ENCODE measurements at places on chromosomes 1 and 21.

DNA sequence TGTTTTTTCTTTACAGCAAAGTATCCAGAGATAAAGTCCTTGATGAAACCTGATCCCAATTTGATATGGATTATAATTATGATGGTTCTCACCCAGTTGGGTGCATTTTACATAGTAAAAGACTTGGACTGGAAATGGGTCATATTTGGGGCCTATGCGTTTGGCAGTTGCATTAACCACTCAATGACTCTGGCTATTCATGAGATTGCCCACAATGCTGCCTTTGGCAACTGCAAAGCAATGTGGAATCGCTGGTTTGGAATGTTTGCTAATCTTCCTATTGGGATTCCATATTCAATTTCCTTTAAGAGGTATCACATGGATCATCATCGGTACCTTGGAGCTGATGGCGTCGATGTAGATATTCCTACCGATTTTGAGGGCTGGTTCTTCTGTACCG is 6.5 kb downstream of the DEGS1 start:
- no peak for DNase-seq

DNA sequence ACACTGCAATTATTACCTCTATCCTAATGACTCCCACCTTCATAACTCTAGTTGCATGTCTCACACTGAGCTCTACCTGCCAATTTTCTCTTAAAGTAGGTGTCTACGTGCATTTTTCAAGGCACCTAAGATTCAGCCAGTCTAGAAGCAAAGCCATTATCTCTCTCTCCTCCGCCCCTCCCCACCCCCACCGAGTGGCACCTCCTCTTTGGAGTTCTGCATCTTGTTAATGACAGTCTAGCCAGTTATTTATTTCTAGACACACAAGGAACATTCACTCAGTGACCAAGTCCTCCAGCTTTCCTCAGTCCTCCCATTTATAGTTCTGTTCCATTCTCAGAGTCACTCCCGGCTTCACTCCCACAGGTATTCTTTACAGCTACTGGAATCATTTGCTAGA is 47.6 kb downstream of the ASTN1 start:
- DNase-seq = no peak

DNA sequence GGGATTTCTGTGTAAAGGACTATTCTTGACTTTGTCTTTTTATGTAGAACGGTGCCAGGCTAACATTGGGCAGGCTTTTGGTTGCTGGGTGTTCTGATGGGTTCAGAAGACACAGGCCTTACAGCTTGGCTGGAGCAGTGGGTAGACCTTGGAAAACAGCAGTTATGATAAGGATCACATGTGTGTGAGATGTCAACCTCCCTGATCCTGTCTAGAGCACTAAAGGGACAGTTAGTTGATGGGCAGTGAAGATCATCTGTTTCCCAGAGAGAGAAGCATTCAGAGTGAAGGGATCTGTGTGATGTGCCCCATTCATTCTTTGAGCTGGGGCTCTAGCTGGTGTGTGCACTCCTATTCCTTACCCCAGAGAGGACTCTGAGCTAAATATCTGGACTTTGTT is 88.0 kb downstream of the NOS1AP start:
- no peak for DNase-seq

DNA sequence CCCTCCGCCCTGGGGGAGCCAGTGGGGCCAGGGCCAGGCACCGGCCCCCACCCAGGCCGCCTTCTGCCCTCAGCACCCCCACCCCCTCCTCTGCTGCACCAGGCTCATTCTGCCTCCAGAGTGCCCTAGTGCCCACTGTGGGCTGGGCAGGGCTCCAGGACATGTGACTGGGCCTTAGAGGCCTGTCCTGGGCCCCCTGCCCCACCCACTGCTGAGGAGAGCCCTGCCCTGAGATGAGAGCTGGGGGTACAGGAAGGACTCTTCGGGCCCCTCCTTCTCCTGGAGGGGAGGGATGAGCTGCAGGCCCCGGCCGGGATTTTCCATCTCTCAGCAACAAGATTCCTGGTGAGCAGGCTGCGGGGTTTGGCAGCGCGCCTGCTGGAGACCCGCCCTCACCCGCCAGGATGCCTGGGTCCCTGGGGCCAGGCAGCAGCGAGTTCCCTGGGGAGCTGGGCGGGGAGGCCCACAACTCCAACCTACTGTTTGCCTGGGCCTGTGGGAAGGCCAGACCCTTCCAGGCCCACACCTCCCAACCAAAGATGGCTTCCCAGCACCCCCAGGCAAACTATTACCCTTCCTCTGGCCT is 14.0 kb downstream of the AHDC1 start:
- peak; percentile 71 for DNase-seq

GRCh38 chr1:220732621-220733020 is 15.5 kb upstream of the MTARC2 start:
- no peak for DNase-seq

DNA sequence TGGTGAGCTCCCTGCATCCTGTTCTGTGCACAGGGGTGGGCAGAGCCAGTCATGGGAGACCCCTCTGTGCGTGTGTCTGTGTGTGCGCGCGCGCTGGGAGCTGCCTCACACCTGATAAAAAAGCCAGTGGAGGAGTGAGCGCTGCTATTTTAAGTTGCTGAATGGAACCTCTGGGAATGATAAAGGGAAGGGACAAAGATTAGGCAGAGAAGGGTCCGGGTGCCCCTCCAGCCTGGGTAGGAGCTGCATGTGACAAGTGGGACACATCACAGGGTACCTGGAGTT is 847 bp downstream of the ADORA1 start:
- no peak for DNase-seq

DNA sequence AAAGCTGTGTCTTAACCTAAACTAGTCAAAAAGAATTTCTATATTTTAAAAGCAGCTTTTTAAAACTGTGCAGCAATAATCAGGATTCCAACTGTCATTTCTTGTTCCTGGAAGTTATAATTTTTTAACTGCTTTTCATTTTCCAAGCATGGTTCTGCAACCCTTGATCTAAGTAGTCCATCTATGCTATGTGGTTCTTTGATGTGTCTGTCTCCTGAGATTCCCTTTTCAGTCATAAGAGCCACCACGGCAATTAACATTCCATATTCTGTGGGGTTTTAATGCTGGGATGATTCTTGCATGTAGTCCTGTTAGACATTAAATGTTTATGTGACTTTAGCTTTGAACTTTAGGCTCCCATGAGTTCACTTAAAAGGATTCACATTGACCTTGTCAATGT is 220.4 kb downstream of the TPR start:
- no peak for DNase-seq

- peak; percentile 59 for DNase-seq
Observed at GRCh38 chr21:42677339-42678321, 24.2 kb downstream of the PDE9A start.

DNA sequence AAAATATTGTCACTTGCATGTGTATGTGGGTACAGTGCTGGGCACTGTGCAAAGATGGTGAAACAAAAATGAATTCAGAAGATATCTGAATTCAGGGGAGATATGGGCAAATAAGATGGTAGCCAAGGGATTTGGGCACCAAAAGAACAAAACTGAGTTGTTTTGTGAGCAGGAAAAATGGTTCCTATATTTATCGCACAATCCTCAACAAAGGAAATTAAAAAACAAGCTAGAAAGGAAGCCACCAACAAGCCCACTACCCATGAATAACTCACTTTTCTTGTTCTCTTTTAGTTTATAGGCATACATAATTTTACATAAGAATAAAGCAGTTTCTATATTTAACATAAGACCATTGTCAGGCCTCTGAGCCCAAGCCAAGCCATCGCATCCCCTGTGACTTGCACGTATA is 40.7 kb upstream of the VASH2 start:
- DNase-seq = no peak

- no peak for DNase-seq
Observed at GRCh38 chr1:230186874-230187273, 119.8 kb downstream of the GALNT2 start.

DNA sequence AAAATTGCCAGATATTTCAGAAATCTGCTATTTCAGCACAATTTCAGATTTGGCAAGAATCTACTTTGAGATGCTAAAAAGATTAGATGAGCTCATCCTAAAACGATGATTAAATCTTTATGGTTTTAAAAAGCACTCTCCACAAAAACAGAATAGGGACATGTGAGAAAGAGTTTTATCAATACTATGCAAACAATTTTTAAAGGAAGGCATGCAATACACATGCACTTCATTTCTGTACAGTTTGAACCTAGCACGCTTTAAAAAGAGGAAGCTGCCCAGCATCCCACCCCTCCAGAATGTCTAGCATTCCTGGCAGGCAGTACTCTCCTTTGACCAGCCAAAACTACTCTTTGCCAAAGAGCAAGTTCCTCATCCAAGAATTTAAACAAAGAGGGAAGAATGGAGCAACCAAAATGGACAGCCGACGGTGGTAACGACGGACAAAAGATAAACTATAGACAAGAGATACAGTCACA is 1.3 kb downstream of the ARHGAP29 start:
- no peak for DNase-seq

- no peak for DNase-seq
Observed at GRCh38 chr1:58454385-58454784, 92.1 kb downstream of the OMA1 start.

DNA sequence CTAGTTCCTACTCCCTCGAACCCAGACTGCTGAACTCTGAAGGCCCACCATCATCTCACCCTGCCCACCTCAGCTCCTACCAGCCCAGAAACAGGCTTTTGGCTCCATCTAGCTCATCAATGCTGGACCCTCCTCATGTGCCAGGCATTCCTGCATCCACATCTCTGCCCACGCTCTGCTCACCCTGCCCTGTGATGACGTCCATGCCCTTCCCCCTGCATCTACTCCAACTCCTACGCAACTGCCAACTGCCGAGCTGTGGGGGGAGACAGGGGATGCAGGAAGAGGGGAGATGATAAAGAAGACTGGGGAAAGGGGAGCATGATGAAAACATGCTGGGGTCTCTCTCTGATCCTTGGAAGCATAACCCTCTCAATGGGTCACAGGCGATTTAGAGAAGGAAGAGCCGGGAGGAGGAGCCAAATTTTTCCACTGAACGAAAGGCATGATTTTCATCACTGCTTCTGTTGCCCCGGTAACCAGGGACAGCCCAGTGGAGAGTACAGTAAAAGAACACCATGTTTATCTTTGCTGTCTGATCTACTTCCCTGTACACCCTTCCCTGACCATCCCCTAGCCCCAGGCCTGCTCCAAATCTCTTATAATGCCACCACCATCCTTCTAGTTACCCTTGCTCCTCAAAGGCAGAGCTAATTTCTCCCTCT is 44.3 kb downstream of the CD34 start:
- DNase-seq = no peak

GRCh38 chr1:245768596-245768995 is 613.8 kb downstream of the KIF26B start:
- DNase-seq = no peak

DNA sequence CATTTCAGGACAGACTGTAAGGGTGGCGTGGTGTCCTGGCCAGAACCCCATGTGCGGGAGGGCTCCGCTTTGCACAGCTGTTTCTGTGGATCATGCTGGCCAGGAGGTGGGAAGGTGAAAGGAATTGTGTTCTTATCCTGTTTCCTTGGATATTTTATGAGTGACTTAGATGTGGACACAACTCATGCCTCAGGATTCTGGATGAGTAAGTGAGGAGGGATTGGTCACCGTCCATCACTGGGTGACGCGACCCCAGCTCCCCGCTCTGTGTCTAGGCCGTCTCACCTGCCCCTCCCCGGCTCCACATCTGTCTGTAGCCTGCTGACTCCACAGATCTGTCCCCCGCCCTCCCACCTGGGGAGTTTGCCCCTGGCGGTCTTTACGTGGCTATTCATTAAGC is 48.8 kb downstream of the PIK3CD start:
- DNase-seq = no peak

- peak; percentile 23 for DNase-seq
Observed at GRCh38 chr1:156295391-156295947, at the start of gene GLMP. TSS of gene GLMP (minus strand) at chr1:156295679. CDS start at chr1:156295645, 34 bp downstream.

- no peak for DNase-seq
Observed at GRCh38 chr1:8706291-8706690, 111.1 kb downstream of the RERE start.

GRCh38 chr21:41578716-41579115 is 70.8 kb upstream of the TMPRSS2 start:
- DNase-seq = no peak

DNA sequence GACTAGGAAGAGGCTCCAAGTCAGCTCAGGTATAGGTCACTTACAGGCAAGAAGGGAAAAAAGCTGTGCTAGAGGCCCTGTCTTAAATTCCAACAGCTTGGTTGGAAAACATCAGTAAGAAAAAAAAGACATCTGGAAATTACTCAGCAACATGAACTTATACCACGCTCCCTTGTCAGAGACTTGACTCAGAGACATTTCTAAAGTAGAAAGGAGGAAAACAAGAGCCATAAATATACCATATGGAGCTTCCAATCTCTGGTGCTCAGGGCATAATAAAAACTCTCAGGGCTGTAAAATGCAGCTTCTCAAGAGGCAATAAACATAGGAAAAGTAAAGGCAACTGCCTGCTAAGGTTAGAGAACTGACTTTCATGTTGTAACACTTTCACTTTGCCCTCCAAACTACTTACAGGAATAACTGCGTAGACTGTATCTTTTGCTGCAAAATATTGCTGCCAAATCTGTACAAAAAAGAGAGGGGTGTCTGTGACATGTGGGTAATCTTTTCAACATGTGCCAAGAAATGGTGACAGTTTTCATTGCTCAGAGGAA is 14.7 kb downstream of the ATPAF1 start:
- no peak for DNase-seq

- no peak for DNase-seq
Observed at GRCh38 chr1:33143176-33143575, 38.7 kb downstream of the TRIM62 start.

- DNase-seq = no peak
Observed at GRCh38 chr1:197106869-197107268, 39.6 kb downstream of the ASPM start.

GRCh38 chr21:33895356-33895755 is 20.2 kb downstream of the ATP5PO start:
- no peak for DNase-seq

- DNase-seq = no peak
Observed at GRCh38 chr1:248613742-248614141, 16.2 kb upstream of the OR2T10 start.

All from NCI-H1092 treated with DMSO at 0.1 percent for 48 hours (cell line).